ENCODE measurements at places on chromosomes 16 and 17.

- no peak for DNase-seq
Observed at GRCh38 chr17:80737106-80738019, 192.7 kb downstream of the RPTOR start.

GRCh38 chr17:41058741-41059140 lies 1.2 kb downstream of the KRTAP2-3 start:
- no peak for DNase-seq

DNA sequence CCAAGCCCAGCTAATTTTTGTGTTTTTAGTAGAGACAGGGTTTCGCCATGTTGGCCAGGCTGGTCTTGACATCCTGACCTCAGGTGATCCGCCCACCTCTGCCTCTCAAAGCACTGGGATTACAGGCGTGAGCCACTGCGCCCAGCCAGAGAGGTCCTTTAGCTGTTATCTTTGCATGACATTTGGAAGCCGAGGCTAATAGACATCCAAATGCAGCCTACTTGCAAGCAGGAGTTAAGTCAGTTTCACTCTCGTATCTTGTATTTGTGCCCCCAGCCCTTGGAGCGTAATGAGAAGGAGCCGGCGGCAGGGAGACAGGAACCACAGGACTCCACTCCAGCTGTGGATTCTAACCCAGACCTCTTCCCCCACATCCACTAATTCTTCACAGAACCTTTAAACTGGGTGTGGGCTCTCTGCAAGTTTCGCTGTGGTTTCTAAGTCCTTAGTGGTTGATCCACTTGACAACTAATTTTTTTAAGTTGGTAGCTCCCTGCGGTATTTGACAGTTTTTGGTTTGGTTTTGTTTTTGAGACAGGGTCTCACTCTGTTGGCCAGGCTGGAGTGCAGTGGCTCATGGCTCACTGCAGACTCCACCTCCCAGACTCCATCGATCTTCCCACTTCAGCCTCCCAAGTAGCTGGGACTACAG lies 3.1 kb upstream of the CYTH1 start:
- DNase-seq = no peak

- DNase-seq = no peak
Observed at GRCh38 chr17:57666201-57666870, 78.8 kb downstream of the CCDC182 start.

GRCh38 chr16:88905563-88905962 lies 39.1 kb upstream of the PABPN1L start:
- no peak for DNase-seq

Measured in activated CD4-positive, alpha-beta T cell treated with anti-CD3 and anti-CD28 coated beads, Interleukin-2, Interleukin-4, amounts not matched to agents 100 ng/mL and 50 ng/mL, durations not matched to agents 16 hours and 8 hours (primary cell).